ENCODE measurements at places on chromosomes 1 and 21. TPM values are rescaled to one million over a fixed set of nuclear protein-coding genes. Genes with fewer than 3 reads are reported as not detected.

The YTHDF2 gene
- total RNA-seq, result 42.8 TPM

DNA sequence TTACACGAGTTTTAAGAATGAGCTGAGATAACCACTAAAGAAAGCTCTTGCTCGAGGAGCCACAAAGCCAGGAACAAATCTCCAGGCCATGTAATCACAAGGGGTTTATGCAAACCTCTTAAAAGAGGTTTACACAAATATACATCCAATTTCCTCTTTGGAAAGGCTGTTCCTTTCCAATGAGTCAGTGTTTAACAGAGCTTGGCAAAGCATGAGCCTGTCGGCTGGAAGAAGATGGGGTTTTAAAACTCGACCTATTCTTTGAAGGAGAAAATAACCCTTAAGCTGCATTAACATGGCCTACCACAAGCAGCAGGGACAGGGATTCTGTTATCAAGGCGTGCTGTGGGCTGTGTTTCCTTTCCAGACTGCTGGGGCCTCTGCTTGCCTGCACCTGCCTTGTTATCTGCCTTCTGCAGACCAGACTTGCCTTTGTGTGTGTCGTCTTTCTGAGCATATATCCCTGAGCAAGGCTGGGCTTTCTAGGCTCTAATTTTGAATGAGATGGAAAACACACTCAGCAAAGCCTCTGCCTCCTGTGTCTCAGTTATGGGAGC is 40.6 kb upstream of the CYP2J2 start:
- no peaks in the 10 kb centered on the region for H3K36me3 ChIP-seq
- no peak for DNase-seq
- H3K4me1 ChIP-seq, result no peaks in the 10 kb centered on the region
- H3K4me3 ChIP-seq, result no peak overlapping the region

GRCh38 chr1:152164517-152165136 is 5.6 kb upstream of the RPTN start:
- H3K27ac ChIP-seq, result peak overlapping the region; percentile 38
- H3K4me3 ChIP-seq, result no peak overlapping the region
- DNase-seq, result no peak
- no peaks in the 10 kb centered on the region for H3K36me3 ChIP-seq
- peaks cover 44% of the 10 kb centered on the region for H3K4me1 ChIP-seq

DNA sequence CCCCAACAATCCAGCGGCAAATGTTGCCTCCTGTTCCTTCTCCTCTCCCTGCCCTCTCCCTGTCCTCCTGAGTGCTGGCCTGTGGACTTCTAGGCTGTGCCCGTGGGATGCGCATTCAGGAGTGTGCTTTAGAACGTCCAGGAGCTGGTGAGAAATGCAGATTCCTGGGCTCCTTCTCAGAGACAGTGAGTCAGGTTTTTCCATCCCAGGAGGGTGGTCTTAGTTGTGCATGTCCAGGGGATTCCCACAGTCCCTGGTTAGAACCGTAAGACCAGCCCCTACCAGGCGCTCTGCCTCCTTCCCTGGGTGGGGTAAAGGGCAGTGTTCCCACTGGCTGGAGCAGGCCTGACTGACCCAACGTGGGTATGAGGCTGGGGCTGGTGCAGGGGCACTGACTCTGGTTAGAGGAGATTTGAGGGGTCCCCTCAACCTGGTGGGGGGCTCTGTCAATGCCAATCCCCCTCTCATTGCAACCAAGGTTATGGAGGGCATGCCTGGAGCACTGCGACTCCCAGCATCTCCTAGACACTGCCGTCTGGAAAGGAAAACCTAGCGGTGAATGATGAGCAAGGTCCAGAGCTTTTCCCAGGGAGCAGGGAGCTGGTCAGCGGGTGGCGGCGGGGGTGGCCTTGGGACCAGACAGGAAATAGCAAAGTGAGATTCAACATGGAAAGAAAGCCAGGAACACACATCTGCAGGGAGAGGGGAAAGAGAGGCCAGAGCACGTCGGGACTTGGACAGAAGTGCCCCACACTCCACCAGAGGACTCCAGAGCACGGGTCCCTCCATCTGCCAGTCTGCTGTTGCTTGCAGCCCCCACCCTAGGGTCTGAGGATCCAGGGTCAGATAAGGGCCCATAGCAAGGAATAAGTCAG is 38.5 kb downstream of the HSPG2 start:
- peak overlapping the region; percentile 95 for H3K27ac ChIP-seq
- H3K36me3 ChIP-seq, result no peaks in the 10 kb centered on the region
- H3K4me1 ChIP-seq, result peaks cover 94% of the 10 kb centered on the region
- no peak overlapping the region for H3K4me3 ChIP-seq

- DNase-seq, result no peak
- no peak overlapping the region for H3K4me3 ChIP-seq
- H3K4me1 ChIP-seq, result no peaks in the 10 kb centered on the region
- no peaks in the 10 kb centered on the region for H3K36me3 ChIP-seq
Observed at GRCh38 chr1:54826226-54826816, 25.2 kb upstream of the TTC22 start.

DNA sequence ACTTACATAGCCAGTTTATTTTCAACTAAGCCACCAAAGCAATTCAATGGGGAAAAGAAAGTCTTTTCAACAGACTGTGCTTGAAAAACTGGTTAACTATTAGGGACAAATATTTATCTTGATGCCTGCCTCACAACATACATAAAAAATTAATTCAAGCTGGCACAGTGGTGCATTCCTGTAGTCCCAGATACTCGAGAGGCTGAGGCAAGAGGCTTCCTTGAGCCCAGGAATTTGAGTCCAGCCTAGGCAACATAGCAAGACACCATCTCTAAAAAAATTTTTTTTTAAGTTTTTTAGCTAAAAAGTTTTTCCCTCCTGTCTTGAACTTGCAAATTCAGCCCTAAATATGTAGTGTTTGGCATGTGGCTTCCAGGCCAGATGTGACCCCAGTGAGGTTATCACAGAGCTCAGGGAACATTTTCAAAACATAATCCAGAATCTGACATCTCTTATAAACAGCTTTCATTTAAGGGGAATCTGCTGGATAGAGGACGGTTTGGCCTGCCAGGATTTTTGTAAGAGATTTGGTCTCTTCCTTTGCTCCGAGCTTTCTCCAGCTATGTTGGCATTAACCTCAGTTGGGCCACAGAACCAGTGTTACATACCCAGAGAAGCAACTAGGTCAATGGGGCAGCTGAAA is 46.4 kb downstream of the COL6A1 start:
- no peaks in the 10 kb centered on the region for H3K4me1 ChIP-seq
- no peak for DNase-seq
- H3K36me3 ChIP-seq, result no peaks in the 10 kb centered on the region
- H3K27ac ChIP-seq, result peak overlapping the region; percentile 64
- H3K4me3 ChIP-seq, result no peak overlapping the region
- H3K27me3 ChIP-seq, result no peaks in the 10 kb centered on the region

DNA sequence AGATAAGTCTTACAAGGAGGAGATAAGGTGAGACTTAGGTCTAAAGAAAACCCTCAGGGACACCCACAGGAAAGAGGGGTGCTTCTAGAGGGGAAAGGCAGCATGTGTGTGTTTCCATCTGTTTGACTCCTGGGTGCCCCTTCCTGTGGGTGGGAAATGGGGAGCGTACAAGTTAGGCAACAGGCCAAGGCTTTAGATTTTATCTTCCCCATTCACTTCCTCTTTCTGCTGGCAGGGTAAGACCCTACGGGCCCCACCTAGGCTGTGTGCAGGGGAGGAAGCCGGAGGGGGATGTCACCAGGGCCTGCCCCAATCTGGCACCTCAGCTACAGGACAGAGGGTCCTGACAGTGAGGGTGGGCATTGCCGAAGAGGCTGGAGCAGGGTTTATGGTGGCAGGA is 2.5 kb upstream of the OLIG1 start:
- peaks cover 15% of the 10 kb centered on the region for H3K4me1 ChIP-seq
- H3K27ac ChIP-seq, result no peak overlapping the region
- no peak overlapping the region for H3K4me3 ChIP-seq
- peaks cover 98% of the 10 kb centered on the region for H3K27me3 ChIP-seq

Measured in tibial nerve (tissue), 4 donors.